H9 (cell line): ENCODE measurements at places on chromosomes 7 and 10. TPM values are rescaled to one million over a fixed set of nuclear protein-coding genes. Genes with fewer than 3 reads are reported as not detected.

DNA sequence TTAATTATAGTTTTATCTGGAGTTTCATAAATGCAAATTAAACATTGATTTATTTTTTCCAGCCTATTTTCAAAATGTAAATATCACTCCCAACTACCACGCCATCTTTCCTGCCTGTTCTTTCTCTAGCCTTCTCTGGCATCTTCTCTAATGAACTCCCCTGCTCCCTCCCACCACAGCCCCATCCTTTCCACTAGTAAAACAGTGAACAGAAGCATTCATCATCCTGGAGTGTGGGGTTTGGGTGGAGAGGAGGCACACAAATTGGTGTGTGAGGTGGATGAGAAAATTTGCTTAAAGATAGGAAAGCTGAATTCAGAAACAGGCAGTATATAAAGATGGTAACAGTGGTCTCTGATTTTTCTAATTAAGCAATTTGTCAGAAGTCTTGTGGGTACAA is 479.4 kb downstream of the ARL4A start:
- DNase-seq = no peak

DNA sequence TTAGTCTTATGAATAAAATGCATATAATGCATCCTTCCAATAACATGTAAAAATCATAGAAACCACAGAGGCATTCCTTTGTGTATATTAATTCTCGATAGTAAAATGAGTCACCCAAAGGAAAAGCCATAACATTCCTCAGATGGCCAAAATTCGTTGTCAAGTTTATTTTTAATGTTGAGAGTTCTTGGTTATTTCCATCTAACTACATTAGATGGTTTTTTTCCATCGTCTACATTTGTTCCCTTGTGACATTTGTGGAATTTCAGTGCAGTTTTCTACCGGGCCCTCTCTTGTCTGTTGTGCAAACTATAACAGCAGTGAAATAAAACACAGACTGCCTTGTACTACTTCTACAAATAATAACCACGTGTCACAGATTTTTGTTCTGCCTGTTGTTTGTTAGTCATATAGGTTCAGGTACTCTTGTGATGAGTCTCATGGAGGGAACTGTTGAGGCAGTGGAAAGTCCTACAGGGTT is 54.7 kb upstream of the CCAR1 start:
- no peak for DNase-seq

- no peak for DNase-seq
Observed at GRCh38 chr7:9778367-9778766, 1195.3 kb upstream of the PHF14 start.

GRCh38 chr10:49149881-49150280 is 16.1 kb upstream of the FAM170B start:
- DNase-seq = no peak

DNA sequence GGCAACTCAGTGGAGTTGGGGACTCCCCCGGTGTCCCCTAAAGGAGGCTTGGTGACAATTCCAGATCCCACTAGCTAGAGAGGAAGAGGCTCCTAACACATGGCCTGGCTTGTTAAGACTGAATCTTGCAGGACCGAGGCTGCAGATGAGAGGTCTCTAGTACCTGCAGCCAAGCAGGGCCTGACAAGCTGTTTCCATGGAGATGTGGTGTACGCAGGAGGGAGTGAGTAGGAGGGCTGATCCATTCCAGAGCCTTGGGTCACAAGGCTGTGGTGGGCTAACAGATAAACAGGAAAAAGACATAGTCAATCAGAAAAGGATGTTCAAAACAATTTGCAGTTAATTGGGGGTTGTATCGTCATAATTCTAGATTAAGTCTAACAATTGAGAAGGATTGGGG is 77.3 kb upstream of the MKLN1 start:
- no peak for DNase-seq

GRCh38 chr7:76403780-76404494 is 5.6 kb downstream of the SSC4D start:
- no peak for DNase-seq

- no peak for DNase-seq
Observed at GRCh38 chr10:124756156-124756903, 12.2 kb upstream of the FAM53B start.

NRAP gene
- total RNA-seq = 0.04 TPM in 1 of 2 replicates, not detected in the other

GRCh38 chr10:20870834-20871233 is 26.3 kb downstream of the NEBL start:
- no peak for DNase-seq

DNA sequence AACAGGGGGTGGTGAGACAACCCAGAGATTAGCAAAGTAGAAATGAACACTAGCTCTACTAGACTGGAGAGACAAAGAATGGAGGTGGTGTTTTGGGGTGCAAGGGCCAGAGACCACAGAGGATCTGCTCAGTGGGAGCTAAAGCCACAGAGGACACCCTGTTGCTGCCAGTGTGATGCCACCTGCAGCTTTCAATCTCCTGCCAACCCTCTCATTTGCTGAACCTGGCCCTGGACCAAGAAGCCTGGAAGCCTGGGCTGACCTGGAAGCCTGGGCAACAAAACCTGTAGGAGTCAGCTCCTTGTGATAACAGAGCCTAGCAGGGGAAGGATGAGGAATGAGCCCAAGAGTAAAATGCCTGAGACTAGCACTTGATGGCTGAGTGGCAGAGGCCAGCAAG is 81.1 kb upstream of the ADO start:
- no peak for DNase-seq

GRCh38 chr10:101776161-101776817 is 375 bp upstream of the FGF8 start:
- DNase-seq = peak; percentile 44

GRCh38 chr7:44097064-44097932 is 6.8 kb upstream of the AEBP1 start:
- DNase-seq = no peak

FAM237B gene
- not detected in 2 replicates for total RNA-seq

DNA sequence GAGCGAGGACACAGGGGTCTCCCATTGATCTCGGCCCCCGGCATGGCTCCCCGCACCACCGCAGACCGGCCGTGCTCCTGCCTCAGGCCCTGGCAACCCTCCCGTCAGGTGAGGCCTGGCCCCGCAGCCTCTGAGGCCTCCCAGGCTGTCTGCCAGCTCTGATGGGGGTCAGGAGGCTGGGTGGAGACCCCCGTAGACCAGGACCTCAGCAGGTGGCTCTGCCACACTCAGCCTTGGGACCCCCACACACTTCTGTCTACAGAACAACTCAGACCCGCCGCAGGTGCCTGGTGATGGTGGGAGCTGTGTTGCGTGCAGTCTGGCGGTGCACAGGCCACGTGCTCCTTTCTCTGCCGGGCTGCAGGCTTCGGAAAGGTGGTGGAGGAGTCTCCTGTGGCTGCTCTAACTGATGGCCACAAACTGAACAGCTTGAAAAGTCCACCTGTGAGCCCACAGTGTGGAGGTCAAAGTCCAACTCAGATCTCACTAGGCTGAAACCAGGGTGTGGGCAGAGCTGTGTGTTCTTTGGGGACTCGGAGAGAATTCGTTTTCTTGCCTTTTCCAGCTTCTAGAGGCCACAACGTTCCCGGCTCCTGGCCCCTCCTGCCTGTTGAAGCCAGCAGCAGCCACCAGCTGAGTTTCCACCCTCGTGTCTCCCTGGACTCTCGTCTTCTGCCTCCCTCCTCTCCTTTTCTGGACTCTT is 62.5 kb downstream of the PWWP2B start:
- peak; percentile 21 for DNase-seq

GRCh38 chr7:45703373-45703821 is 129.2 kb downstream of the ADCY1 start:
- DNase-seq = peak; percentile 12

DNA sequence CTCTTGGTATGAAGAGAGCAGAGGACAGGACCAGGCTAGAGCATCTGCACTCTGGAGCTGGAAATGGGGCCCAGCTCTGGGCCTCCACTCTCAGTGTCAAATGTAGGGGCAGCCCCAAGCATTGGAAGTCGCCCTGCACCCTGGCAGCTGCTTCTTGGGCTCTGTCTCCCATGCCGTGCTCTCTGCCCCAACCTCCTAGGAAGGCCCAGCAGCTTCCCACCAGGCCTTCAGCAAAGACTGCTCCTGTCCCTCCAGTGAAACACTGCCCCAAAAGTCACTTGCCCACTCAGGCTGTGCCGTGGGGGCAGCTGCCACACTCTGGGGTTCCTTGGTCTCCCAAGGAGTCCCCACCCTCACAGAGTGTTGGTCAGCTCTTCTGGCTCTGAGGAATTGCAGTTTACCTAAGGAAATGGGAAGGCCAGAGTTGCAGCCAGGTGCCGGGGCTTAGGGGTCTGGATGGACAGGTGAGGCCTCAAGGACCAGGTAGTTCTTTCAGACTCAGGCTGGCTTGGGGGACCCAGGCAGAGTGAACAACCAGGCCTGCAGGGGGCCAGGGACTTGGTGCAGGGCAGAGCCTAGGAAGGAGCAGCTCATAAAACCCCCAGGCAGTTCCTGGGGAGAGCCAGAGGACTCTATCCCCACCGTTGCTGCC is 9.4 kb upstream of the OPN4 start:
- DNase-seq = peak; percentile 28

- no peak for DNase-seq
Observed at GRCh38 chr7:143300959-143301935, 13.1 kb downstream of the CASP2 start.

DNA sequence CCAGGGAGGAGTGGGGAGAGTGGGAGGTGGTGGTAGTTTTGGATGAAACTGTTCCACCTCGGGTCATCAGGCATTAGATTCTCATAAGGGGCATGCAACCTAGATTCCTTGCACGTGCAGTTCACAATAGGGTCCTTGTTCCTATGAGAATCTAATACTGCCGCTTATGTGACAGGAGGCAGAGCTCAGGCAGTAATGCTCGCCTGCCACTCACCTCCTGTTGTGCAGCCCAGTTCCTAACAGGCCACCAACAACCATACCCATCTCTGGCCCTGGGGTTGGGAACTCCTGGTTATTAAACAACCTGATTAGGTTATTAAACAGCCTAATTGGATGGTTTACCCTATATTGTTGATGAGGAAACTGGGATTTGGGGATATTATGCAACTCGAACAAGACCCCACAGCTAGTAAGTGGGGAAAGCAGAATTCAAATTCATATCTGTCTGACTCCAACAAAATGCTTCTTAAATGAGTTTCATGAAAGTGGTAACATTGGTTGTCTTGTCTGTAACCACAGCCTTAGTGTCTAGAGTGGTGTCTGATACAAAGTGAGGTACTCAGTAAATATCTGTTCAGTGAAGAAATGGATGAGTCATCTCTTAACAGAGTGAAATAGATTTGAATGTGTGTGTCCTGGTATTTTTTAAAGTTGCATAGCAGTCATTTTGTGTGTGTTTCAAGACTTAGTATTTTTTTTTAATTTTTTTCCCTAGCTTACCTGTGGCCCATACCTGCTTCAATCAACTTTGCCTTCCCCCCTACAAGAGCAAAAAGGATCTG is 101.6 kb downstream of the HECTD2 start:
- no peak for DNase-seq

DNA sequence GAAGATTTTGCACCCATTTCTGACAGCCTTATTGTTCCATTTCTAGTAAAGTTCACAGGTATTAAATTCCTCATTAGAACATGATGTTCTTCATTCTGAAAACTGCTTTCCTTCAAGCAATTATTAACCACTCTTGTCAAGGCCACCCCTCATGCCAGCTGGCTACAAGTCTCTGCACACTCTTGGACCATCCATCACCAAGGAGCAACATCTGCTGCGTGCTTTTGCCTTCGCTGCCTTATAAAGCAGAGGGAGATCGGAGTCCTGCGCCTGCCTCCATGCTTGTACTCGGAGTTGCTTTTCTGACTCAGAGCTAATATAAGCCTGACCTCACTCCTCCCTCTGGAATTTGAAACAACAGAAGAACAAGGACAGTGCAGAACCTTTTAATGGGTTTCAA is 529.9 kb upstream of the DPP6 start:
- no peak for DNase-seq

GRCh38 chr7:81507221-81507620 is 262.6 kb downstream of the HGF start:
- DNase-seq = no peak

GRCh38 chr7:1408466-1408865 is 50.8 kb downstream of the MICALL2 start:
- DNase-seq = no peak
